Hematopoietic multipotent progenitor cell treated with erythropoietin and hydrocortisone succinate and interleukin-3 and kit ligand, for 6 days (in vitro differentiated cells): ENCODE measurements at places on chromosomes 13 and 19.

DNA sequence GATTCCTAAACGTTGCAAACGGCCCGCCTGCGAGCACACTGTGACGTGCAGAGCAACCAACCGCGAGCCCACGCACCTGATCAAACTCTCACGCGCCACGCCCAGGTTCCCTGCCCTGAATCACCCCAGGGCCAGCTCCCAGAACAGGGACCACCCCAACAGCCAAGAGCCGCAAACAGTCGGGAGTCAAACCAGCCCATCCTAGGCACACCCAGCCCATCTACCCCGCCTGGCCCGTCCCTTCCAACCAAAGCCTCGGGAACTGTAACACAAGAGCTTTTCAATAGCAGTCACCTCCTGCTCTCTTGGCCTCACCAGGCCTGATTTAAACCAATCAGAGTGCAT is 8.9 kb downstream of the PIP5K1C start:
- no peak for DNase-seq

DNA sequence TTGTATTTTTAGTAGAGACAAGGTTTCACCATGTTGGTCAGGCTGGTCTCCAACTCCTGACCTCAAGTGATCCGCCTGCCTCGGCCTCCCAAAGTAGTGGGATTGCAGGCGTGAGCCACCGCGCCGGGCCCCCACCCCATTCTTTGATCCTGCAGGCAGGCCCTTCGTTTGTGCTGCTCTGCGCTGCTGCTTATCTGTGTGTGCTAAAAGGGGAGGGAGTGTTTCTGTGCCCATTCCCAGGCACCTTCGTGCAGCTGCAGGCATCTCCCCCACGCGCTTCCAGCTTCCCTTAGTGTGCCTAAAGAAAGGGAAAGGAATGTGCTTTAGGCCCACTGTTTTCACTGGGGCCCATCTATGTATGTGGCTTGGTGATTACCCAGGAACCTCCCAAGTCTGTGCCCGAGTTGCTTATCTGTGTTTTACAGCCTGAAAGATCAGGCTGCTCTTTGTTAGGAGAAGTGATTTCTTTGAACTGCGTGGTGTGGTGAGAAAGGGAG is 27.2 kb downstream of the EPN1 start:
- DNase-seq = peak; percentile 90

- peak; percentile 54 for DNase-seq
Observed at GRCh38 chr19:35712567-35713505, 5.0 kb upstream of the KMT2B start.

- DNase-seq = no peak
Observed at GRCh38 chr19:41403181-41403970, 5.8 kb downstream of the BCKDHA start.

DNA sequence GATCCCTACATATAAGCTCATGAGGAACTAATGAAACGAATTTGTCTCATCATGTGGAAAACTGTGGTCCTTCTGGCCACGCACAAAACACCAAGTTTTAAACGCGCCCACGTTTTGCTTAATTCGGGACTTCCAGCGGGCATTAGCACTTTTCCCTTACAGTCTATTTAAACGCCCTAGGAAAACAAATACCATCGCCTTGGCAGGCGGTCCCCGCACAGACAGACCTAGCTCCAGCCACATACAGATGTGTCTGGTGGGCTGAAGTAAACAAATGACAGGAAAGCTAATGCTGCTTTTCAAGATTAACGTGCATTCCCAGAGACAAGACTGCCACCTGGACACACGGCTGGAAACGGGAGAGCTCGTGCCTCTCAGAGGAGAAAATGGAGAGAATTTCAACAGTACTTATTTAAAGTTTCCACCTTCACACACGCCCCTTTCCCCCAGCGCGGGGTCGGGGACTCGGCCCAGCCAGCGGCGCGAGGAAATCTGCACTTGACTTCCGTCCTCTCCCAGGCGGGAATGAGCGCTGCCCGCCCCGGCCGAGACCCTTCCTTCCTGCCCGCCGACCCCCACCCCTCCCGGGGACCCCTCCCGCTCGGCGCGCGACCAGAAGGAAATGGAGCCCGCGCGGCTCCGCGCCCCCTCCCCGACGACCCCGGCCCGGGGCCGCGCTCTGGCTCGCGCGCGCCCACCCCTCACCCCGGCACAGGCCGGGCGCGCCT is 931 bp downstream of the USP12 start:
- peak; percentile 57 for DNase-seq

DNA sequence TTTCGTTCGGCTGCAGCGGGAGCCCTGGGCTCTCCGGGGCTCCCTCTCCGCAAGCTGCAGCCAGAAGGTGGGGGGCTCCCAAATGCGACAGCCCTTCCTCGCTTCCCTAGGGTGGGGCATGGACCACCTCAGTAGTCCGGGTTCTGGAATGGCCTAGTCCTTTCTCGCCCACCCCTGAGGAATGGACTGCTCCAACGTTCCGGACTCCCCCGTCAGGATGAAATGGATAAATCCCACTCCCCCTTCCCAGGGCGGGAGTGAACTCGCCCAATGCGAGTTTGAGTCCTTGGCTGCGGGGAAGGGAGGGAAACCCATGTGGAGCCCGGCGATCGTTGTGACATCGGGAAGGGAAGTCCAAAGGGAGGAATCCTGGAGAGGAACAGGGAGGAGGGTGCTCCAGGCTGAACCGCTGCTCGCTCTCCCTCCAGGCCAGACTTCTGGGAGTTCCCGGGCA is 5.5 kb downstream of the HRC start:
- peak; percentile 79 for DNase-seq

DNA sequence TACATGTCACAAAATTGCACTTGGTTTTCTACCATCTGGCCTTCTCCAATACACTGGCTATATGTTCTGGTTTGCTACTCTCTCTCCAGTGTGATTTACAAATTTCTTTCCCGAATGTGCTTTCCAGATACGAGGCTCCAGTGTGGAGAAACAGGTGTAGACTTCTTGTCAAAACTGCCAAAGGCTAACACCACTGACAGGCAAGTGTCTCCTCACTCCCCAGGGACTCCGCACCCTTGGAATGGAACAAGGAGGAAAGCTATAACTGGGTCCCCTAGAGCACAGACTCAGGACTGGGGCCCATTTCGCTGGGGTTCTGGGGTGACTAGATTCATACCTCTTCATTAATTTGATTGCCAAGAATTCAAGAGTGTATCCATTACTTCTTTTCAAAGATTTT is 161.8 kb downstream of the FOXO1 start:
- no peak for DNase-seq

DNA sequence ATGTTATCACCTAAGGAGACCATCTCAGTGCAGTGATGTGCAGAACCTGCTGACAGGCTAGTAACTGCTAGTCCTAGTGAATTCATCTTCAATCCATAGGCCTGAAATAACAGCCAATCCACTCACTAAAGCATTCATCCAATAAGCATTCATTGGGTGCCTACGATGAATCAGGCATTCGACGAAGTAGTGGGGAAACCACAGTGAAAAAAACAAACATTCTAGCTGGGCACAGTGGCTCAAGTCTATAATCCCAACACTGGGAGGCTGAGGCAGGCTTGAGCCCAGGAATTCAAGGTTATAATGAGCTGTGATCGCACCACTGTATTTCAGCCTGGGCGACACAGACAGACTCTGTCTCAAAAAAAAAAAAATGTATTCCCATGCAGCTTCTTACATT is 135.6 kb downstream of the RNF17 start:
- DNase-seq = no peak

DNA sequence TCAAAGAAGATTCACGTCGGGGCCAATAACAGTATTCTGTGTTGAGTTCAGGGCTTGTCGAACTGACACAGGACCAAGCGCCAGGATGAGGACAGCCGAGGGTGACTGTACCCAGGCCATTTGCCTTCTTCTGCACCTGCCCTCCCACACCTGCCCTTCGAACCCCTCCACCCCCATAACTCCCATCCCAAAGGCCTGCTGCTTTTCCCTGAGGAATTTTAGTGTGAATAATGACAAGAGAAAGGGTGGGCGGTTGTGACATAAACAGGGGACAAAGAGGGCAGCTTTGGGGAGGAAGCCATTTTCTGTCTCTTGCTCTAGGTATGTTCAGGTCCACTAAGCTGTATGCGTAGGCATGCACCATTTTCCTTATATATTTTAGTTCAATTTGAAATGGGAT is 26.1 kb downstream of the GJA3 start:
- no peak for DNase-seq
